ENCODE measurements at places on chromosomes 3 and 15.

GRCh38 chr15:85527895-85528294 lies 147.5 kb downstream of the AKAP13 start:
- DNase-seq: no peak

DNA sequence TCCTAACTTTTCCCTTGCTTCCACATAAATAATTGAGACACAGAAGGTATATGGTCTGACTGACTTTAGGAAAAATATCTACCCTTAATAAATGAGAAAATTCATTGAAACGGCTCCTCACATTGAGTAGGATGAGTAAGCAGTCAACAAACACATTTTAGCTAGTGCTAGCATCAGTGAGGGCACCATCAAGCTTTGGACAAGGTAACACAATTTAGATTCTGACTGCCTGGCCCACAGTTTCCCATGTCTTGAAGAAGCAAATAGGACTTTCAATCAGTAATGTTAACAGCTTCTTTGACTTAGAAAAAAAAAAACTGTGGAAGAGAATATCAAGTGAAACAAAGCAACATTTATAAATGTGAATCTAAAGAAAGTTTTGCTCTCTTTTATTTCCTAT lies 70.1 kb upstream of the MBNL1 start:
- DNase-seq: no peak

- DNase-seq: no peak
These were observed 27.5 kb downstream of the BHLHE40 start for GRCh38 chr3:5006755-5007202.

DNA sequence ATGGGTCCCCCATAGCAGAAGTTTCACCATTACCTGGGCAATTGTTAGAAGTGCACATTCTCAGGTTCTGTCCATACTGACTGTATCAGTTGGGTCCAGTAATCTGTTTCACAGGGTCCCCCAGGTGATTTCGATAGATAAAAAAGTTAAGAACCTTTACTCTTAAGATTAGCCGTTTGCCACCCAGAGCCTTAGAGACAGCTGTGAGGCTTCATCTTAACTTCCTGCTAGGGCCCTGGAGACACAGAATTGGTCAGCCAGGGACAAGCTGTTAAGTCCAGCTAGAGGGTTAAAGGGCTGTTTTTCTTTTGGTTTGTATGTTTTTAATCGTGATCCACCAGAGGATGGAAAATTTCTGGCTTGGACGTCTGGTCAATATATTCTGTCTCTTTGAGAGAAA lies 6.7 kb downstream of the FAM162A start:
- no peak for DNase-seq

DNA sequence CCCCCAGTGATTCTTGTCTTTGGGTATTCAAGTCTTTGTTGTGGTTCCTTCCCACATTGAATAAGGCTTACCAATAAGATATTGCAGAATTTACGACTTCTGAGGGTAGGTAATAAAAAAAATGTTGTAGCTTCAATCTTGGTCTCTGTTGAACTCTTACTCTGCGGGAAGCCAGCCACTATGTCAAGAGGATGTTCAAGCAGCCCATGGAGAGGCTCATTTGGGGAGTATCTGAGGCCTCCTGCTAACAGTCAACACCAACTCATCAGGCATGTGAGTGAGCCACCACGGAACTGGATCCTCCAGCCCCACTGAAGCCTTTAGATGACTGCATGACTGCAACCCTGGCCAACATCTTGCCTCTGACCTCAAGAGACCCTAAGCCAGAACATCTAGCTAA lies 3.2 kb upstream of the TBC1D23 start:
- no peak for DNase-seq

- no peak for DNase-seq
These were observed 27.3 kb downstream of the LARP6 start for GRCh38 chr15:70826634-70827033.
